NCI-H510A treated with DMSO at 0.1 percent for 48 hours (cell line): ENCODE measurements at places on chromosomes 3 and 15.

DNA sequence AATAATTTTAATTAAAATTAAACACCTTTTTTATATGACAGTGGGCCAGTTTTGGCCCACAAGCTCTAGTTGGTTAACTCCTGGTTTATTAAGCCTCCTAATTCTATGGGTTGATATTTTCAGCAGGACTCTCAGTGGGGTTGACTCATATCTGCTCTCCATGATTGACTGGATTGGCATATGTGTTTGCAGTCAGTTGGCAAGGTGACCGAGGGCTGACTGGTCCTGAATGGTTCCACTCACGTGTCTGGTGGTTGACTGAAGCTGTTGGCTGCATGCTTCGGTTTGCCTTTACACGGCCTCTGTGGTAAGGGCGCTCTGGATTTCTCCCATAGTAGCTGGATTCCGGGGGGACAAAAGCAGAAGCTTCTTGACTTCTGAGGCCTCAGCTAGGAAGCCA is 65.3 kb upstream of the ZNF280D start:
- no peak for DNase-seq

- DNase-seq = peak; percentile 1
These were observed 19.5 kb upstream of the BSN start for GRCh38 chr3:49534581-49535441.

DNA sequence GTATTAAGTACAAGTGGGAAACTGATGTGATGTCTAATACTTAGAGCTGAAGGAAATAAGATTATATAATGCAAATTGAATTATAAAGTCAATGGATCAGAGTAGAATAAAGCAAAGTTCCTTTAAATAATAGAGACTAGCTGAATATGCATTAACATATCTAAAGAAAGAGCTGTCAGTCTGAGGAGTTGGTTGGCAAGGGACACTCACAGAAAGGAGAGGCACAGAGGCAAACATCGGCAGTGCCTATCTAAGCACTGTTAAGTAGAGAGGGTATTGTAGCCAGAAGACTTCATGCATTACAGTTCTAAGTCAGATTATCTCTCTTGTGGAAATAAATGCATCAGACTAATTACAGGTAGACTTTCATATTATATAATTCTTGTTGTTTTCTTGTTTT is 16.6 kb downstream of the NRG4 start:
- DNase-seq = no peak

GRCh38 chr15:99052205-99052604 is 44.6 kb upstream of the PGPEP1L start:
- DNase-seq = no peak

DNA sequence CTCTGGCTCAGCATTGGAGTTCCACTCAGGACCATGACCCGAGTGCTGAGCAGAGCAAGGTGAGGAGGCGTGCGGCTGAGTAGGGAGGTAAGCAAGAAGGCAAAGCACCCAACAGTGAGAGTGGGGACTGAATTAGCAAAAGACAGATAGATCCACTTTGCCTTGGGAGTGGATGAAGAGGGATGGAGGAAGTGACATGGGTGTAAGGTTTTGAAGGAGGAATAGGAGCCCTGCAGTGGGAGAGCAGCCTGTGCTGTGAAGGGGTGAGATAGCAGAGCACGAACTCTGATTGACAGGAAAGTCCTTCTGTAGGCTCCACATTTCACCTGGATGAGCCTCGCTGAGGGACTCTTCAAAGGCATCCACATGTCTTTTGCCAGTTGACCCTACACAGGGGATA is 522.6 kb downstream of the NTRK3 start:
- no peak for DNase-seq

DNA sequence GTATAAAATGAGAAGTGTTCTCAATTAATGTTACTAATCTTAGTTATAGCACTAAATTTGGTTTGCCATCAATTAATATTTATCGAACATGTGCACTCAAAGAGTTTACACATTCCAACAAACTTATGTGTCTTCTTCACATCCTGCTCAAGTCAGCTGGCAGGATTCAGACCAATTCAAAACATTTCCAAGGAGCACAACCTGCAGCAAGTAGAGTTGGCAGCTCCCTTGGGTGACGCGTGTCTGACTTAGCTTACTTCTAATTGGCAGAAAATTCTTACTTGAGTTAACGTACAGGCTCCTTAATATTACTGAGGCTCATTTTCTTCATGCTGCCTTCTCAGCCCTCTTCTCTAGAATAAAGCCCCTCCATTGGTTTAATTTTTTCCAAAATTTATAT is 110.4 kb upstream of the PFN2 start:
- no peak for DNase-seq

DNA sequence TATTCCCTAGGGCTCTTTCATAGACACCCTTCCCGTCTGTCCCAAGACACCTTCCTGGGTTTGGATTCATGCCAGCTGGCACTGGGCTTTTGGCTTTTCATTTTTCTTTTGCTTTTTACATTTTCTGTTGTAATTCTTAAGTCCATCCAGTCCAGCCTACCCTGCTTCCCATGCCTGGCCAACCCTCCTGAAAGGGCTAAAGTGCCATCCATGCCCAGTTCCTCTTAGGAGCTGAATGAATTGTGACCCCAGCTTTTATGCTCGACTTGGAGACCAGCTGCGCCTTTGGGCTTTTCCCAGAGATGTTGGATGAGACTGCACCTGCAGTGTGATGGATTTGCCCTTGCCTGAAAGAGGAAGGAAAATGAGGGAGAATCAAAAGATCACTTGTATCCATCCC is 25.8 kb downstream of the LRRN1 start:
- no peak for DNase-seq

- DNase-seq = no peak
These were observed 53.0 kb upstream of the FGD5 start for GRCh38 chr3:14765576-14766427.

DNA sequence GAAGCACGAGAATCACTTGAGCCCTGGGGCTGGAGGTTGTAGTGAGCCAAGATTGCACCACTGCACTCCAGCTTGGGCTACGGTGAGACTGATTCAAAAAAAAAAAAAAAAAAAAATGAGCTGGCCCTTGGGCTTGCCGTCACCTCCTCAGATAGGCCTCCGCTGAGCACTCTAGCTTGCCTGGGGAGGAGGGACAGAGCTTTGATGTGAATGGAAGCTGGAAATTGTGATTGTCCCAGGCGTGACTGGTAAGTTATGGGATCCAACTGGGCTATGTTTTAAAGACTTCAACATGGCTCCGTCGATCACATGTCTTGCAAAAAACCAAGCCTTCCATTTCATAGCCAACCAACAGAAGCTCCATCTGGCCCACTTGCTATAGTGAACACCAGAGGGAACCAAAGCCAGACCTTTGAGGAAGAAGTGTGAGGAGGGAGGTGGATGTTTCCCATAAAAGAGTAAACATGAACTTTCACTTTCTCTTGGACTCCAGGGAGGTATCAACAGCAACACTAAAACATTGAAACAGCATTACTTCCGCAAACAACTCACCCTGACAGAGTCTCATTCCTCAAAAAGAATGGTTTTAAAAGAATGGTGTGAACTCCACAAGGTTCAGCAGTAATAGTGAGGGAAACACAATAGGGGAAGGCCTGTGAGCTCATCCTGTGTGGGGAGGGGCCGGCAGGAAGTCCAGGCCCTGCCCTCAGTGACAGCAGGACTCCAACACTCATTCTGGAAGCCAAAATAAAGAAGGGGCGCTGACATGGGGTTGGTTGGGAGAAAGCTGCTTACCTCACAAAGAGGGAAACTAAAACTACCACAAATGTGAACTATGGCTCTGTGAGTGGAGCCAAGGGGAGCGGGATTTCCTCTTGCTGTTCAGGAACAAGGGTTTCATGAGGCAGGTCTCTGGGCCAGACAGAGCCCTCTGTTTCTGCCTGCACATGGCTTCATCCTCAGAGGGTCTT is 59.2 kb upstream of the IL12A start:
- DNase-seq = no peak

GRCh38 chr15:23118208-23118607 is 18.4 kb downstream of the GOLGA6L1 start:
- no peak for DNase-seq

- DNase-seq = no peak
These were observed 13.5 kb downstream of the MCCC1 start for GRCh38 chr3:183085634-183086390.

GRCh38 chr3:110198717-110199587 is 861.6 kb upstream of the DPPA4 start:
- no peak for DNase-seq

DNA sequence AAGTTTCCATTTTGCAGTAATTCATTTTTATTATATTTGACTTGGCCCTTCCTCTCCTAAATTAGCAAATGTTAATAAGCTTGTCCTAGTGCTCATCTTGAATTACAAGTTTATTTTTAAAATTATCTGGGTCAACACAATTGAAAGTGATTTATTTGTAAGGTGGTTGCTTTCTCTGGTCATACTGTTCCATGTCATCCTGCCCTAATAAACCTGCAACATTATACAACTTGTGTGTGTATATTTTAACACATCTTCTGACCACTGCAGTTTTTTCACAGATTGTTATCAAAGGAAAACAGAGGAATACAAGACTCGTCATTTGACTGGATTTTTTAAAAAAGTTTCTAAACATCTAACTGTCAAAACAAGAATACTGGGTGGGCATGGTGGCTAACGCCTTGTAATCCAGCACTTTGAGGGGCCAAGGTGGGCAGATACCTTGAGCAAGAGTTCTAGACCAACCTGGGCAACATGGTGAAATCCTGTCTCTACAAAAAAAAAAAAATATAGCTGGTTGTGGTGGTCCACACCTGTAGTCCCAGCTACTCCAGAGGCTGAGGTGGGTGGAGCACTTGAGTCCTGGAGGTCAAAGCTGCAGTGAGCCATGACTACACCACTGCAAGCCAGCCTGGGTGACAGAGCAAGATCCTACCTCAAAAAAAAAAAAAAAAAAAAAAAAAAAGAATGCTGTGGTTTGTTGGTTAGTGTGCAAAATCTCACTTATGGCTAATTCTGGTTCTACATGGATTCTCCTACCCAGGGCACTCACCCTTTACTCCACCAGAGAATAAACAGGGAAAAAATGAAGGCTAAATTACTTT is 5.0 kb upstream of the LRRFIP2 start:
- no peak for DNase-seq

DNA sequence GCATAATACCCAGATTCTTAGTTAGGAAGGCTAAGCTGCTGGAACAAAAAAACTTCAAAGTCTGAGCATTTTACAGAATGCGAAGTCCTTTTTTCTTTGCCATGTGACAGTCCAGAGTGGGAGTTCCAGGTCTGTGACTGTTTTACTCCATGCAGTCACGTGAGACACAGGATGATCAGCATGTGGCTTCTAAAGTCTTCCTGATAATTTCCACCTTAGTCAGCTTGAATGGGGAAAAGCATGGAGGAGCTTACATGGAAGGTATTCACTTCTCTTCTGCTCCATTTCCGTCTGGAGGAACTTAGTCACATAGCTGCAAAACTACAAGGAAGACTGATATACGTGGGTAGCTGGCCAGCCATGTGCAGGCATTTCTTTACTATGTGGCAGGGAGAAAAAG is 1.7 kb downstream of the SNTN start:
- DNase-seq = no peak

GRCh38 chr3:126951561-126951960 is 31.4 kb upstream of the PLXNA1 start:
- no peak for DNase-seq

DNA sequence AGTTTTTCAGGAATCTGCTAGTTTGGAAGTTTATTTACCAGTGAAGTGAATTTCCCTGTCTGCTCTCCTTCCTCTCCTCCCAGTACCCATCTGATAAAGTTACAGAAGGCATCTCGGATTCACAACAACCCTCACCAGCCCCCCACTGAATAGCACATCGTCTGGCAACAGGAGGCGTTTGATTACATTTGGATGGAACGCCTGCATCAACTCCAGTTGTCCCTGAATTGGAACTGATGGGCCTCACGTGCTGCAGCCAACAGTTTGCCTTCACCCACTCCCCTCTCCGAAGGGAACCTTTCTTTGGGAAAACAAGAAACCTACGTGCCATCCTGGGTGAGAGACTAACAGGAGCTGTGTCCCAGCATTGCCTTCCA is 59.5 kb upstream of the BCL6 start:
- DNase-seq = no peak

DNA sequence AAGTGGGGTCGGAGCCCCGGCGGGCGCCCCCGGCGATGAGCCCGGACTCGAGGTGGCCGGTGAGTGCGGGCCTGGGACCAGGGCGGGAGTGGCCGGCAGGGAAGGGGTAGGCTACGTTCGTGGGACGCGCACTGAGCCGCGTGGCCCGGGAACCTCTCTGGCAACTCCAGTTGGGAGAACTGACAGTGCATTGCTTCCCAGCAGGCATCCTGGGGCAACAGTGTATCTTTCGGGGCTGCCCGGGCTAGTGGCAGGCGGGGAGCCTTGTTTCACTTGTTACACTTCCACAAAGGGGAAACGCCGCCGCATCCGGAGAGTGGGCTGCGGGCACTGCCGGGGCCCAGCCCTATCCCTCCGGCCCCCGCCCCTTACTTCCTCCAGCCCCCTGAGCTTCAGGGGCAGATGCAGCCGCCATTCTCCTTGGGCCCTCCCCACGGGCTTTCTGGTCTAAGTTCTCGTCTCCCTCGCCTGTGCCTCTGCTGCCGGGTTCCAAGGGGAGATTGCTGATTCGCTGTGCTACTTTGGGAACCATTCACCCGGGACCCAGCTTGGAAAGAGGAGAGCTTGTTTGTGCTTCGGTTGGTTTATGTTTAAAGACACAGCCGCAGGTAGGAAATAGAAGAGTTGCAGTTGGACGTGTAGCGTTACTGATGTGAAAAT is 675 bp downstream of the BRPF1 start:
- no peak for DNase-seq

GRCh38 chr15:50828610-50829206 is 63.2 kb upstream of the SPPL2A start:
- DNase-seq = no peak

- DNase-seq = no peak
These were observed 6.3 kb downstream of the FAM107A start for GRCh38 chr3:58570851-58571250.

- no peak for DNase-seq
These were observed 3.1 kb upstream of the C3orf33 start for GRCh38 chr3:155809181-155809580.

GRCh38 chr3:34073961-34074360 is 275.5 kb downstream of the PDCD6IP start:
- no peak for DNase-seq

GRCh38 chr3:53744351-53744750 is 101.9 kb downstream of the CHDH start:
- peak; percentile 76 for DNase-seq

DNA sequence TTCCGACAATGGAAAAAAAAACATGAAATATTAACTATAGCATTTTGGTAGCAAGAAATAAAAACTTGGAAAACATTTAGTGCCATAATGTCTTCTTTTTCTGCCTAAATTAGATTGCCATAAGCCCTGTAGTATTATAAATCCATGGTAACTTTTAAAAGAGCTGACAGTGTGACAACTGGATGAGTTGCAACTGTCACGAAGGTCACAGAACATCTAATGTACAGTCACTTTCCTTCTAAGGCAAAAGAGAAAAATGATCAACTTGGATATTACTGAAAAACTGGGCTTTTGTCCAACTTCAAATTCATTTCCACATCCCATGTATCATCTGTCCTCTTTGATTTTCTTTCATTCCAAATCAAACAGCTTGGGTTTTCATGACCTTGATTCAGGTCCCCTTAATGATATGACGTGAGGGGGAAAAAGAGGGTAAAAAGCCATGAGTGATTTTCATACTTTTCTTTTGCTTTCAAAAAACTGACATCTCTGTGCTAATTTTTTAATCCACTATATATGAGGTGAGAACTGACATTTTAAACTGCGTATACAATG is 602 bp downstream of the CPB1 start:
- no peak for DNase-seq
